Stimulated activated CD8-positive, alpha-beta memory T cell treated with anti-CD3 and anti-CD28 coated beads, Interleukin-4, amount 100 ng/mL, for 48 hours (primary cell): ENCODE measurements at places on chromosomes 11 and 22.

DNA sequence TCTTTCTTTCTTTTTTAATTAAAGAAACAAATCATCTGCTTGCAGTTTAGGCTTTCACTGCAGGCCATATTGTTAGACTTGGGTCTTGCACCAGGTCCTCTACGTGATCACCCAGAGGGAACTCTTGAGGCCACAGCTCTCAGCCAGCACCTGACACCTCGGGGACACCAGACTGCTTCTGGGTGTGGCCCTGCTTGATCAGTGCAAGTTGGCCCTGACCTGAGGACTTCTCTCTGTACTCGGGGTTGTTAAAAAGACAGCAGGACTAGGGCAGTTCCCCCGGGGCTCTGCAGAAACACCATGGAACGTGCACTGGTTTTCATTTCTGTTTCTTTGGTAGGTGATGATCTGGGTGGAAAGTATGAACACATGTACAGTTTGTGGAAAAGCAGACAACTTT lies 51.2 kb upstream of the MYO18B start:
- DNase-seq = no peak

- no peak for DNase-seq
Observed at GRCh38 chr11:29318134-29318845, 698.5 kb downstream of the KCNA4 start.

DNA sequence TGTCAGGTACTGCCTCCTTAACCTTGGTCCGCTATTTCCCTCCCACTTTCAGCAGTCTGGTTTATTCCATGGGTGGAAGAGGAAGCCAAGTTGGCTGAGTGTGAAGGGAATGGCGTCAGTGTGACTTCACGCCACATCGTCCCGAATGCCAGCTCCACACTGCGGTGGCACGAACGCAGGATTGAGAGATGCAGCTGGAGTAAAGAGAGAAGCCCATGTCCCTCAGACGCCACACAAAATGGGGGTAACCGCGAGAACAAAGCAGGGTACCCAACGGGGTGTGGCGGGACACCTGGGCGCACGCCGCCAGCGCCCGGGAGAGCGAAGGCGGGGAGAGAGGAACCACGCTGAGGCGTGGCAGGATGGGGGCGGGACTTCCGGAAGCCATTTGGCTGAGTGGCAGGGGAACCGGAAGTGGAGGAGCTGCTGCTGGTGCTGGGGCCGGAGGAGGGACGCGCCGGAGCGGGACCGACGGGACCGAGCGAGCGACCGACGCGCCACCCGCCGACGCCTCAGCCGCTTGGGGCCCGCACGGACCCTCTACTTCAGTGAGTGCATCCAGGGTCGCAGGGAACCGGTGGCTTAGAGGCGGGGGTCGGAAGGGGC lies at the start of gene PAFAH1B2:
TSS of gene PAFAH1B2 (plus strand) at position 417 of the 606 bp plus-strand sequence. CDS start 8,161 bp downstream, outside the sequence.
- peak; percentile 98 for DNase-seq

DNA sequence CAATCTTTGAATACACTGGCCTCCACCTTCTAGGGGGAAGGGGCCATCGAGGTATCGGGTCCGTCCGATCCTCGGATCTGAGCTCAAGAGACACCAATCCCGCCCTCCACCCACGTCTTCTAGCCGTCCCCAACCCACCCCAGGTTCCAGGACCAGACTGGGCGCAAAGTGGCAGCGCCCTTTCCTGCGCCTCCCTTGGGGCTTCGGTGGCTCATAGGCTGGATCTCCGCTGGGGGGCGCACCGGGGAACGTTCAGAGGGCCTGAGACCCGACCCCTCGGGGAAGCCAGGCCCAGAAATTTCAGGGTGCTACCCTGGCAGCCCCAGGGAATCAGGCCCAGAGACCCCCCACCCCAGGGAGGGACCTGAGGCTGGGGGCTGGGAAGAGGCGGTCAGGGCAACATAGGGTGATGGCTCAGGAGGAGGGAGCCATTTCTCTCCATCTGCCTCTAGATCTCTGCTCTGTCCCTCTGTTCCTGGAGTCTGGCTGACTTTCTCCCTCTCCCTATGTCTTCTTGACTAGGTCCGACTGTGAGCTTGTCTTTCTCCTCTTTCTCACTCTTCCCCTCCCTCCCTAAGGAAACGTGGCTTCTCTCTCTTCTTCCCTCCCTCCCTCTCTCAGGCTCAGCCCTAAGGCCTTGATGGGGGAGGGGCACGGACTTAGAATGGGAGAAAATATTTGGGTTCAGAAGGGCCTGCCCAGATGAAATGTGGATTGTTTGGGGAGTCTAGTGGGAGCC lies 1.1 kb downstream of the CREB3L1 start:
- peak; percentile 73 for DNase-seq

DNA sequence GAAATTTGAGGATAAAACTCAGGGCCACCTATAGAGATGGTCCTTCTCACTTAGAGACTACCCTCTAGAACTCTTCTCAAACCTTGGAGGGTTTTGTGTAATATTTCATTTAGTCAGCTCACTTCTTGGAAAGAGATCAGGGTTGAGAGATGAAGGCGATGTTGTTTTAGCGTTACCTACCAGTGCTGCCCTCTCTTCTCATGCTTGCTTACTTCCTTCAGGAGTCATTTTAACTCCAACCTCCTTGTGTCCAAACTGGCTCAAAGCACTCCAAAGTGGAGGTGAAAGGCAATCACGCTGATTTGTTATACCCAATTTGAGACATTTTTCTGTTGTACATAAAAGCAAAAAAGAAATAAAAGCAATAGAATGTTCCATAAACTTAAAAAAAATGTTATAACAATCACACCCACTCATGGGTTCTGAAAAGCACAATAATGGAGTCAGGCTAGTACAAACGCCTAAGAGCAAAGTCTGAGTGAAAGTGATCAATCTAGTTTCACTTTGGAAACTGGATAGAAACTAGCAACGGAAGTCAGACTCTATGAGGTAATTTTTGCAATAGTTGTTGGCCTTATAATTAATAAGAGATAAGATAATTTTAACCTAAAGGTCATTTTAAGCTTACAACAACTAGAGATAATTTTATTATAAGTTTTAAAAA lies 117.1 kb downstream of the MRTFA start:
- no peak for DNase-seq

- DNase-seq = no peak
Observed at GRCh38 chr11:77475206-77475605, 1.3 kb upstream of the PAK1 start.

DNA sequence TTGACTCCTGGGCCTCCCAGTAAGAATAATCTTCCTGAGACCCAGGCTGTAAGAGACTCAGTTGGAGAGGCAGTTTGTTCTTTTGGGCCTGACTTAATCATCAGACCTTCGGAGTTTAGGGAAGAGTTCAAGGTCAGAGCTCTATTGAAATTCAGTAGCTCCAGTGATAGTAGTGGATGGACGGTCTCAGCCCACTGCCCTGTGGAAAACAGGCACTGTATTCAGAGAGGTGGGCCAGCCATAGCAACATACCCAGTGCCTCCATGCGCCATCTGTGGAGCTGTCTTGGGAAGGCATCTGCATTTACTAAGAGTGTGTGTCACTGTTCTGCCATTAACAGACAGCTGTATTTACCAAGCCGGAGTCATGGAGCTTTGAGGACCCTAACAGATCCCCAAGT lies 2.9 kb downstream of the SMARCB1 start:
- no peak for DNase-seq

DNA sequence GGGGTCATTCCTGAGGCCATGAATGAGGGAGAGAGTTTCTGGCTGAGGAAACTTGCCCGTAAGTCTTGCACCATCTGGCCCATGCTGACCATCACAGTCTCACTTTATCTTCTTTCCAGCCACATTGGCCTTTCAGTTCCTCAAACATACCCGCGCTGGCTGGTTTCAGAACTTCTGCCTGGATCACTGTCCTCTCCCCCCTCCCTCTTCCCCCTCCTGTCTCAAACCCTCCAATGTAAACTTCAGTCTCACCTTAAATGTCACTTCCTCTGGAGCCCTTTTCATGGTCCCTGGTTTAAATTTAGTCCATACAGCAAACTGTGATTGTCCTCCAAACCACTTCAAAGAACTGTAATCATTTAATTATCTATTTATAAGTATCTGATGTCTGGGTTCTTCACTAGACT lies 3.7 kb upstream of the TMEM109 start:
- no peak for DNase-seq

GRCh38 chr11:123325533-123325932 lies 104.5 kb upstream of the GRAMD1B start:
- no peak for DNase-seq

DNA sequence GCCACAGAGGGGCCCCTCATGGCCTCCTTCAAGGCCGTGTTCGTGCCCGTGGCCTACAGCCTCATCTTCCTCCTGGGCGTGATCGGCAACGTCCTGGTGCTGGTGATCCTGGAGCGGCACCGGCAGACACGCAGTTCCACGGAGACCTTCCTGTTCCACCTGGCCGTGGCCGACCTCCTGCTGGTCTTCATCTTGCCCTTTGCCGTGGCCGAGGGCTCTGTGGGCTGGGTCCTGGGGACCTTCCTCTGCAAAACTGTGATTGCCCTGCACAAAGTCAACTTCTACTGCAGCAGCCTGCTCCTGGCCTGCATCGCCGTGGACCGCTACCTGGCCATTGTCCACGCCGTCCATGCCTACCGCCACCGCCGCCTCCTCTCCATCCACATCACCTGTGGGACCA lies 10.0 kb downstream of the CXCR5 start:
- no peak for DNase-seq

DNA sequence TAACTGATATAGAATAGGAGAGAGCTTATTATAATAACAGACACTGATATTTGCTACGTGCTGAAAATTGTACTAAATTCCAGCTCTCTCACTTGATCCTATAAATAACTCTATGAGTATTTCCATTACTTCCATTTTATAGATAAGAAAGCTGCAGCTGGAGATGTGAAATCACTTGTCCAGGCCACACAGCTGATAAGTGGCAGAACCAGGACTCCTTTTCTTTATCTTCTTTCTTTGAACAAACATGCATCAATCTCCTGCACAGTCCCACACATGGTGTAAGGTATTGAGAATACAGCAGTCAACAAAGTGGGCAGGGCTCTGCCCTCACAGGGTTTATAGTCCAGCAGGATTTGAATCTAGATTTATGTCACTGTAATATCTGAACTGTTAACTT lies 652.1 kb downstream of the NELL1 start:
- no peak for DNase-seq

DNA sequence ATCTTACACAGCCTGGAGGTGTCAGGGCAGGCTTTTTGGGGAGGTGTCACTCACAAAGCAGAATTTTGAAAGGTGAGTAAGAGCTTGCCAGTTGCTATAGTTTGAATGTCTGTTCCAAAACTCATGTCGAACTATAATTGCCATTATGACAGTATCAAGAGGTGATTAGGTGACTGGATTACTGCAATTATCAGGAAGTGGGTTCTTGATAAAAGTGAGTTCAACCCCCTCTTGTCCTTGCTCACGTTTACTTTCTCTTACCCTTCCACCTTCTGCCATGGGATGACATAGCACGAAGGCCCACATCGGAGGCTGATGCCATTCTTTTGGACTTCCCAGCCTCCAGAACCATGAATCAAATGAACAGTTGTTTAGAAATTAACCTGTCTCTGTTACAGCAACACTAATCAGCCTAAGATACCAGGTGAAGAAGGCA lies 4.7 kb upstream of the C11orf86 start:
- no peak for DNase-seq

GRCh38 chr22:37069319-37069718 lies 17.8 kb downstream of the KCTD17 start:
- no peak for DNase-seq

DNA sequence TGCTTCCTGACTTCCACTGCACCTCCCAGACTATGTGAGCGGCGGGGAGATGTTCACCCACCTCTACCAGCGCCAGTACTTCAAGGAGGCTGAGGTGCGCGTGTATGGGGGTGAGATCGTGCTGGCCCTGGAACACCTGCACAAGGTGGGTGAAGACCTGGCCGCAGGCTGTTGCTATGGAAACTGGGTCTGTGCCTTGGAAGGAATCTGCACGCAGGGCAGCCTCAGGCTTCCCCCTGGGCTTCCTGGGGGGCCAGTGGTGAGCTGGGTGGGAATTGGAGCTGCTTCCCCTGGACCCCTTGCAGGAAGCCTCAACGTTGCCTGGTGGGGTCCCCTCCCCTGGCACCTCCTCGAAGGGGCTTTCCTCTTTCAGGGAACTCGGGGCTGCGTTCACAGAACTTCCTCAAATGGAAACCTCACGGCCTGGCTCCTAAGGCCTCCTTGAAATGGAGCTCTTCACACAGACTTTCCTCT lies 1.5 kb downstream of the RPS6KA4 start:
- no peak for DNase-seq

DNA sequence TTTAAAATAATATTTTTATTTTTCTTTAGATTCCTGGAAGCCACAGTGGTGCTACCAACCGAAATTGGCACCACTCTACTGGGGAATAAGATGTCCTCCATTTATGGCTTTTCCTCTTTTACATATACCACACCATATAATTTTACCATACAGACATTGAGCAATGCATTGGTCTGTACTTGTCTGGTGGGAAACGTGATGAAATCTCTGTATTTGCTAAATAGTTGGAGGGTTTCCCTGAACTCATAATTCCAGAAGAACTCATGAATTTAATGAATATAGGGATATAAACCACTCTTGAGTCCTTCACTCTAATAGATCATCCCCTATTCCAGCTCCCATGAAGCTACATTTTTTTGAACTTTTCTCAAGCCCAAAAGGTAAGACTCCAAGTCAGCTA lies 28.0 kb upstream of the MMP13 start:
- no peak for DNase-seq

DNA sequence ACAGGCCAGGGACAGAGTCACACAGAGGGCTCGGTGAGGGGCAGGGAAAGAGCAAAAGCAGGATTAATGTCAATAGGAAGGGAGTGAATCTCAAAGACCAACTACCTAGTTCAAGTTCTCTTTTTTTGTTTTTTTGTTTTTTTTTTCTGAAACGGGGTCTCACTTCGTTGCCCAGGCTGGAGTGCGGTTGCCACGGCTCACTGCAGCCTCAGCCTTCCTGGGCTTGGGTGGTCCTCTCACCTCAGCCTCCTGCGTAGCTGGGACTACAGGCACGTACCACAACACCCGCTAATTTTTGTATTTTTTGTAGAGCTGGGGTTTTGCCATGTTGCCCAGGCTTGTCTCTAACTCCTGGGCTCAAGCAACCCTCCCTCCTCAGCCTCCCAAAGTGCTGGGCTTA lies 9.7 kb upstream of the BCL9L start:
- DNase-seq = no peak

DNA sequence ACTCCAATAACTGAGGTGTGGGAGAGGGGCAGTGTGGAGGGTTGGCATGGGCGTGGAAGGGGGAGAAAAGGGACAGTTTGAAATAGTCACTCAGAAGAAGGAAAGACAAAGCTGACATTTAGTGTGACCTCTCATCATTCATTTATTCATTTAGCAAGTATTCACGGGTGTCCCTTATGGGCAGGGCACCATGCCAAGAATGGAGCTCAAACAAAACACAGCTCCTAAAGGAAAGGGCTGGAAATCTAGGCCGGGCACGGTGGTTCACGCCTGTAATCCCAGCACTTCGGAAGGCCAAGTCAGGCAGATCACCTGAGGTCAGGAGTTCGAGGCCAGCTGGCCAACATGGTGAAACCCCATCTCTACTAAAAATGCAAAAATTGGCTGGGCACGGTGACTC lies 19.4 kb upstream of the DGKZ start:
- no peak for DNase-seq

DNA sequence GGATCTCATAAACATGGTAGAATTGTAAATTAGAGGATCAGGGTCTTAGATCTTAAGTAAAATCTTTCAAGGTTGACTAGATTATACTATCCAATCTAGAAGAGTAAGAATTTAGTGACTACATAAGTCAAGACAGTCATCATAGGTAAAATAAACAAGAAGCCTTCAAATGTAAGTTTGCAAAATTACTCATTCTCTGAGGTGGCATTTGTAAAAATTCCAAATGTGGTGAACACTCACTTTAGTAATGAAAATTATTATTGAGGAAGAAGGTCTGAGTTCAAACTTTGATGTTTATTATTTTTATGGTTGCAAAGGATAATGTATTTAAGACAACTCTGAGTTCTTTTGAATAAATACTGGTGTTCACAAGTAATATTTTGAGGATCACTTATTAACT lies 4.6 kb downstream of the HYLS1 start:
- DNase-seq = no peak
